ENCODE measurements at places on chromosomes 12 and 14.
A peak's percentile ranks its signal among the peaks of the same experiment; 100 is the strongest.

GRCh38 chr14:54818201-54819133 lies 84.2 kb downstream of the GCH1 start:
- peak; percentile 83 for DNase-seq

- DNase-seq = no peak
These were observed 81.6 kb downstream of the LMO3 start for GRCh38 chr12:16524378-16524777.

DNA sequence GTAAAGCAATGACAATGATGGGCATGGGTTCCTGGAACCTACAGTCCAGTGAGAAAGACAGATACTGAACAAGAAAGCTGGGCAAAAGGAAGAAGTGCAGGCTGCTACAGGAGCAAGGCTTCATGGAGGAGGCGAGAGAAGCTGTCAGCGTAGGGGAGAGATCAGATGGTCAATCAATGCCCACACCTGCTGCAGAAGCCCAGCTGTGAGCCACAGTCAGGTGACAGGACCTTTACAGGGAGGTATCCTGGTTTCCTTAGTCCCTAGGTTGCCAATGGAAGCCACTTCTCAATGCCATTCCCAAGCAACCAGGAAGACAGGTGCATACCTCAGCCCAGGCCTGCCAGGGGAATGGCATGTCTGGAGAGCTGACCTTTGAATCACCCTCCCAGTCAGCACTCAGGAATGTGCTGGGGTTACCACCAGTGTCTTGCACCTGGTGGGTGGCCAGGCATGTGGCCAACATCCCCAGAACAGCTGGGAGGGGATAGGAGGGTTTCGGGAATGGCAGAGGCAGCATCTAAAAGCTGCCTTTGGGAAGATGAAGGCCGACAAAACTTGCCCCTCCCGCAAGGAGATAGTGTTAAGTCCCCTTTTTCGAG lies 170.3 kb downstream of the TTC7B start:
- DNase-seq = peak; percentile 39

- DNase-seq = peak; percentile 73
These were observed 105.1 kb downstream of the ZFP36L1 start for GRCh38 chr14:68687746-68688145.

- DNase-seq = no peak
These were observed 307.5 kb downstream of the EMP1 start for GRCh38 chr12:13504074-13504473.

- peak; percentile 29 for DNase-seq
These were observed 406.0 kb downstream of the PRKD1 start for GRCh38 chr14:29521526-29522137.

Measured in choroid plexus epithelial cell (primary cell).